ENCODE measurements at places on chromosomes 13 and 19.

GRCh38 chr19:37925212-37925611 lies 18.2 kb downstream of the SIPA1L3 start:
- DNase-seq, result no peak

GRCh38 chr19:6947745-6948144 lies 60.4 kb downstream of the ADGRE1 start:
- DNase-seq, result no peak

DNA sequence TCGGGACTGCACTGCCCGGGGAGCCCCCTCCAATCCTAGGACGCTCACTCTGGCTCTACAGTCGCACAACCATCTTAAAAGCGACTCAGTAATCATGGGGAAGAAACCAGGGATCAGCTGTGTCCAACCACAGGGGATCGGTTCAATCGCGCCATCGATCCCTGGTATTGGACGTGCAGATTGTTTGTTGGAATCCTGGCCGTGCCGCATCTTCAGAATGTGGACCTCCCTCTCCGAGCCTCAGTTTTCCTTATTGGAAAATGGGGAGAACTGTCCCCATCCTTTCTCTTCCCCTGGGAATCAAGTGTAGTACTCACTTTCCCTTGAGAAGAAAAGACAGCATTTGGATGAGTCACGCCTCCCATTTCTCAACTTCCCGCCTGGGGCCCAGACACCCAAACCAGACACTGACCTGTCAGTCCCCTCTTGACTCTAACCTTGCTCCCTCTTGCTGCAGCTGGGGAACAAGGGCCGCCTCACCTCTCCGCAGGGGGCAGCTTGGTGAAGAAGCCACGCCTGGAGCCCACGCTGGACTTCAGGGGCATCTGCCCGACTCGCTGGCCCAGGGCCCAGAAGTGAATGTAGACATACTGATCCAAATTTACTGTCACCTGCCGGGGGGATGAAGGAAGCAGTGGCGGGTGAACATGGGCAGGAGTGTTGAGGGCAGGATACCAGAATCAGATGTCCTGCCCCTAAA lies 17.6 kb downstream of the EMP3 start:
- no peak for DNase-seq

DNA sequence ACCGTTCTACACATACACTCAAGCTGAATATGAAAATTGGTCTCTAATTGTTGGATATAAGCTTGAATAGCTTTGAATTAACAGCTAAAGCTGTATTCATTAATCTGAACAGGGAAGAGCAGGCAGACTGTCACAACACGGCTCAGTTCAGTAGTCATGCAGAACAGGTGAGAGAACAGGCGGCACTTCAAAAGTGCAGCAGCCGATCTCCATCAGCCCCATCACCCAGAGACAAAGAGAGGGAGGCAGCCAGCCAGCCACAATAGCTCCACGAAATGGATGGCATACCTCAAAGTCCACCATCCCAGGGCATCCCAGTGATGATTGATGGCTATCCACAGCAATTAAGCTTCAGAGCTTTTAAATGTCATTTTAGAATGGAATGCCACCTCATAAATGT lies 419.2 kb downstream of the OLFM4 start:
- DNase-seq, result no peak

DNA sequence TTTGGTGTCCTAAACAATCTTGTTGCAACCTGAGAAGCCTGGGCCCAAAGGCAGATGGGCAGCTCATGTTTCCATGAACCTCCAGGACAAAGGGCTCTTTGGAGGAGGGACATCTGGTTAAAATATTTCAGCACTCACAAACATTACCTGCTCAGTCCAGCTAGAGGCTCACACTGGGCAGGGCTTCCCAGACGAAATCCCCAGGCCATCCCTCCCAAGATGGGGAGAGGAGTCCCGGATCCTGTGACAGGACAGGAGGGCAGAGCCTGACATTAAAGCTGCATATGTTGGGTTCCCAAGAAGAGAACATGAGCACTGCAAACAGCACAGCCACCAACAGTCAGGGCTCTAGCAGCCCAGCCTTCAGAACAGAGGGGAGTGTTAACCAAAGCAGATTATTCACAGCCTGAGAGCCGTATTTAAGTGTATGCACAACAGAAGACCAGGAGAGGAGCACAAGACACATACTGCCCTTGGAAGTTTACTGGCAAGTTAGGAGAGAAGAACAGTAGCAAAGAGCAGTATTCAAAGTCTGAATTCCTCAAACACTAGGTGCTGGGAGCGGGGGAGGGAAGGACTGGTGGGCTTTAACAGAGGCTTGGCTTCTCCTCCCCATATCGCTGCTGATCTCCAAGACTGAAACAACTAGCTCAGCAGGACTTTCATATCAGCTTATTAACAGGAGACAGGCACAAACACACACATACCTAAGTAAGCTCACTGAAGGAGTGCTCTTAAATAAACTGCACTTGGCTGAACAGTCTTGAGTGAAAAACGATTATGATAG lies 12.3 kb downstream of the ATP7B start:
- no peak for DNase-seq

- DNase-seq, result no peak
These were observed 192.8 kb downstream of the GGACT start for GRCh38 chr13:100395698-100396373.

DNA sequence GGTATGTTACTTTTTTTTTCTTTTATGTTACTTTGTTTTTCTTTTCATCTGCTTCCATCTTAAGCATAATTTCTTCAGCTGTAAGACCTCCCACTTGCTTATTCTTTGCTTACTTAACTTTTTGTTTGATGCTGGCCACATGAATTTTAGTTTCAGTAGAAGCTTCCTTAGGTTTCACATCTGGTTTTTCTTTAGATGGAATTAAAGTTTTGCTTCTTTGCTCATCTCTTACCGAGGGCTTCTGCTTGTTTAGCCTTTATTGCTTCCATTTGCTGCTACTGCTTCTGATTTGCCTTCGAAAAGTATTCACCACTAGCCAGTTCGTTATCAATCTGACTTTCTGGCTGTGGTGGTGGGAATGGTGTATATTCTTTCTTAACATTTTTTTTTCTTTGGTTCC lies 90.9 kb downstream of the GJA3 start:
- no peak for DNase-seq

DNA sequence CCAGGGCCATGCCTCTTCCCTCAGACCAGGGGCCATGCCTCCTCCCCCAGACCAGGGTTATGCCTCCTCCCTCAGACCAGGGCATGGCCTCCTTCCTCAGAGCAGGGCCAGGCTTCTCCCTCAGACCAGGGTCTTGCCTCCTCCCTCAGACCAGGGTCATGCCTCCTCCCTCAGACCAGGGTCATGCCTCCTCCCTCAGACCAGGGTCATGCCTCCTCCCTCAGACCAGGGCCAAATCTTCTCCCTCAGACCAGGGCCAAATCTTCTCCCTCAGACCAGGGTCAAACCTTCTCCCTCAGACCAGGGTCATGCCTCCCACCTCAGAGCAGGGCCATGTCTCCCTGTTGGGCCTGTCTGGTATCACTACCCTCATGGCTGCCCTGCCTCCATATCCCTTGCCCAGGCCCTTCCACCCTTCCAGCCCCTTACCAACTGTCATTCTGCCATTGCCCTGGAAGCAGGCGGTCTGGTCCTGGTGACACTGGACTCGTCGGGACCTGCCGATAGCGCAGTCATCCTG lies 4.2 kb downstream of the LYPD5 start:
- no peak for DNase-seq

DNA sequence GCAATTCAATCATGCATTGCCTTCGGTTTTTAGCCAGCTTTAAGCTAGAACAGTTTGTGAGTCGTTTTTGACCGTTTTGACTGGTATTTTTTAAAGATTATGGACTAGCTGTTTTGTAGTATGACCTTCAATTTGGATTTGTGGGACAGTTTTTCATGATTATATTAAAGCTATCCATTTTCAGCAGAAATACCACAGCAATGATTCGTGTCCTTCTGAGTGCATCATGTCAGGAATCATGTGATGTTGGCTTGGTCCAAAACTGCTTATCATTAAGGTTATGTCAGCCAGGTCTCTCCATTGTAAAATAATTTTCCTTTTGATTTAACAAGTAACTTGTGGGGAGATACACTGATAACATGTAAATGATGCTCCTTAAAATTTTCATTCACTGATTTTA lies 229.0 kb downstream of the POSTN start:
- DNase-seq, result no peak

DNA sequence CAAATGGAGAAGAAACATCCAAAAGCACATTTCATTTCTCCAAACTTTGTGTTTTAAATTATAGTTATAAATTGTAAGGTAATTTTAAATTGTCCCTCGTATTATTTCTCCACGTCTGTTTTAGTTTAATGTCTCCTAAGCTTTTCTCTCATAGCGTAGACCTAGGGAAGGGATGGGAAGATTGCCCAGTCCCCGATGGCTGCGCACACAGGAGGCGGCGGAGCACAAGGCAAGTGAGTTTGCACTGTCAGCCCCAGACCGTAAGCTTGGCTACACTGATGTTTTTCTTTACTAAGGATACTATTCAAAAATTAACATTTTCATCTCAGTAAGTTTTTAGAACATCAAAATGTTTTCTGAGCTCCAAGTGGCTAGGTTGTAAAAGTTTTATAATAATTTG lies 72.3 kb downstream of the GPR12 start:
- DNase-seq, result no peak

DNA sequence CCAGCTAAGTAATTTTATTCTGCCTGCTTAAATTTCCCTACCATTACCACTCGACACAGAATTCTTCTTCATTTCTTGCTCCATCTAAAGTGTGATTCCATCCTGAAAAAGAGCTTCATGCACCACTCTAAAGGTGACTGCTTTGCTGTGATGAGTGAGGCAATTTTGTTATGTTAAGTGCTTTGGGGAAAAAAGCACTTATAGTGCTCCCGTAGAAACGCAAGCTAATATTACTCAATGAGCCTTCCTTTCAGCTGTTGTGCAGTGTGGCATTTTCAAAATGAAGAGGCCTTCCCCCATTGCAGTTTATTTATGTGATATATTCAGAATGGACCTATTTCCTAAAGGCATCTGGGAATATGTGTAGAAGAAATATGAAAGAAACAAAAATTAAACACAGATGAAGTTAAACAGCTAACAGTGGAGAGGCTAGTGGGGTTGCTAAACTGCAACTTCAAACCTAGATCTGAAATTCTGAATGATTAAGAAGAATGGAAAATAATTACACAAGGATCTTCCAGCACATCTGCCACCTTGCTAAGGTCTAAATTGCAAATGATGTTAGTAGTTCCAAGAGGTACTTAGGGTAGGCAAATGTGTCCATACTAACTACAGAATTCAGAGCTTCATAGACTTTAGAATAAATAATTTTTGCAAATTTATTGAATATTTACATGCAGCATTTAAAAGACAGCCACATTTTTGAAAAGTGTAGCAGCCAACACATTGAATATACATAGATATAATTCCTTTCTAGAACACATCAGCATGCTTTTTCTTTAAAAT lies 211.7 kb downstream of the DCT start:
- no peak for DNase-seq

GRCh38 chr19:48578891-48579290 lies 26.9 kb downstream of the SULT2B1 start:
- DNase-seq, result no peak

- DNase-seq, result no peak
These were observed 1.1 kb upstream of the SSBP4 start for GRCh38 chr19:18418029-18418482.

DNA sequence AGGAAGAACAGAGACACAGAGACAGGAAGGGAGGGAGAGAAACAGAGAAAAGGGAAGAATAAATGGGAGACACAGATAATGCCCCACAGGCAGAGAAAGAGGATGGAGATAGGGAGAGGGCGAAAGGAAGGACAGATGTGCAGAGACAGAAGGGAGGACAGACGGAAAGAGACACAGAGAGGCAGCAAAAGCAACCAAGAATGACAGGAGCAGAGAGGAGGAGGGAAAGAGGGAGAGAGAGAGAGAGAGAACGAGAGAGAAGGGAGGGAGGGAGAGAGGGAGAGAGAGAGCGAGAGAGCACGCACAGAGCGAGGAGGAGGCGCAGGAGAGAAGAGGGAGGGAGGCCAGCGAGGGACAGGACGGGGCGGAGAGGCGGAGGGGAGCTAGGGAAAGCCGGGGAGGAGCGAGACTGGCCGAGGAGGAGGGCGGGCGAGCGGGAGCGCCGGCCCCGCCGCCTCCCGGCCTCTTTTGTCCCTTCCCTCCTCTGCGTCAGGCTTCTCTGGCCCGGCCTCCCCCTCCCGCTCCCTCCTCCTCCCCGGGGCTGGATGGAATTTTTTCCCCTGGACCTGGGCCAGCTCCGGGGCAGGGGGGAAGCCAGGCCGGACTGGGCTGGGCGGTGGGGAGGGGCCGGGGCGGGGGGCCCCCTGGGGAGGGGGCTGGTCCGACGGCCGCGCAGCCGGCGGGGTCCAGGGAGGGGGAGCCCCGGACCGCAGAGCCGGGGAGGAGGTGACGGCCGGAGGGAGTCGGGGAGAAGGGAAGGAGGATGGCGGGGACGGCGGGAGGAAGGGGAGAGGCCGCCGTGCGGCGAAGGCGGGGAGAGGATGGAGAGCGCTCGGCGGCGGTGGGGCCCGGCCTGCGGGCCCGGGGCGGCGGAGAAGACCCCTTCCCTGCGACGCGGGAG lies 4.2 kb upstream of the SPACA6 start:
- DNase-seq, result peak; percentile 72

DNA sequence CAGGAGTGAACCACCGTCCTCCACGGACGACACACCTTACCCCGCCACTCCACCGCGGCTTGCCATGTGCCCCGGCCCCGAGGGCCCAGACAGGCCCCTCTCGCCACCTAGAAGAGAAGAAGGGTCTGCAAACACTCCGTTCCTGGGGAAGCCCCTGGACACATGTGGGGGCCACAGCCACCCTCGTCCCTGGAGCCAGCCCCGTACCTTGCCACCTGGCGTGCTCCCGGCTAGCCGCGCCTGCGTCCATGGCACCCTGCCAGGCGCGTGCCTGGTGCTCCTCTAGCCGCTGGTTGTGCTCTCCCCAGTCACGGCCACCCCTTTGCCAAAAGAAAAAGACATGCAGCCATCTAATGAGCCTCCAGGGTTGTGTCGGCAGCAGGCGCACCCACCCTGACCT lies 19.9 kb upstream of the TINCR start:
- DNase-seq, result no peak

DNA sequence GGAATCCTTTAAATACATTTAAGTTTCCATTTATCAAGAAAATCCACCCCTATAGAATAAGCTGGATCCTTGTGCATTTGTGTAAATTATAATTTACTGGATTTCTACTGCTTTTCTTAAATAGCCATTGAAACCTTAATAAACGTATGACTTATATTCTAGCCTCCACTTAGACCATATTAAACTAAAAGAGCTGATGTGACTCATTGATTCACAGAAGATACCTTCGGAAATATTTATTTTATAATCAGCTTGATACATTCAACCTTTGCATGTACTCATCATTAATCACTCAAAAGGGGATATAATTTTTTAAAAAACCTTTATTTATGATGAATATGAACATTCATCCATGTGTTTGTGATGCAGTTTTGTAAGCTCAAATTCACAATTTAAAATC lies 136.3 kb downstream of the SPRY2 start:
- DNase-seq, result no peak

All from lower leg skin (tissue), 4 donors.